Astrocyte of the hippocampus (primary cell): ENCODE measurements at places on chromosomes 3 and 15.

- DNase-seq = no peak
Measured at GRCh38 chr3:53079791-53080555, 34.1 kb upstream of the SFMBT1 start.

GRCh38 chr3:164879201-164879600 is 199.1 kb downstream of the SI start:
- DNase-seq = no peak

- no peak for DNase-seq
Measured at GRCh38 chr15:63492541-63493077, 11.8 kb upstream of the USP3 start.

- no peak for DNase-seq
Measured at GRCh38 chr15:90921887-90922286, 10.5 kb downstream of the HDDC3 start.

GRCh38 chr3:141147657-141148056 is 84.0 kb upstream of the PXYLP1 start:
- no peak for DNase-seq

DNA sequence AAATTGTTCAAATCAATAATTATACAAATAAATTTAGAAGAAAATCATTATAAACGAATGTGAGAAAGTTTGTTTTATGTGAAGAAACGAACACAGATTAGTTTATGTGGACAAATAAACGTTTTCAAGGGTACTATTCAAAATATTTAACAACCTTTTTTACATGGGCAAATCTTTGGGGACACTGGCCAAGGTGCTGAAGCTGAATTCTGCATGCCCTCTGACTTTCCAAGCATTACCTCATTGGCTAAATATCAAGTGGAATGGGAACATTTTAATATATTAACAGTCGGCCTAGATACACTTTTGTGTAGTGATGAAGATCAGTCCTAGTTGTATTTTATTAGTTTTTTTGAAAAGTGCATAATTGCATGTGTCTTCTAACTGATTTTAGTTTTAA is 636.4 kb upstream of the DPPA4 start:
- DNase-seq = peak; percentile 46

DNA sequence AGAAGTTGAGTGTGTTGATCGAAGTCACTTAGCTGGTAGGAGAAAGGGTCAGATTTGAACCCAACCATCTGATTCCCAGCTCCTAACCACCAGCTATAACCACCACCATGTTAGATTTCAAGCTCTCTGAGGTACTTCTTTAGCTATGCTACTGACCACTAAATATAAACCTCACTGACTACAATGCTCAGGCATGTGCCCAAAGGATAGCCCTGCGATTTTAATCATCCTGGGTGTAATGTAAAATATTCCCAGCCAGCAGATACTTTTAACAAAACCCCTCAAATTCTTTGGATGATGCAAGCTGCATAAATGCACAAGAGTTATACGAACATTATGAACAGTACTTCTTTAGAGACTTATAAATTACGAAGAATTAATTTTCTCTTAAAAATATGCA is 115.2 kb upstream of the TSC22D2 start:
- DNase-seq = peak; percentile 67

DNA sequence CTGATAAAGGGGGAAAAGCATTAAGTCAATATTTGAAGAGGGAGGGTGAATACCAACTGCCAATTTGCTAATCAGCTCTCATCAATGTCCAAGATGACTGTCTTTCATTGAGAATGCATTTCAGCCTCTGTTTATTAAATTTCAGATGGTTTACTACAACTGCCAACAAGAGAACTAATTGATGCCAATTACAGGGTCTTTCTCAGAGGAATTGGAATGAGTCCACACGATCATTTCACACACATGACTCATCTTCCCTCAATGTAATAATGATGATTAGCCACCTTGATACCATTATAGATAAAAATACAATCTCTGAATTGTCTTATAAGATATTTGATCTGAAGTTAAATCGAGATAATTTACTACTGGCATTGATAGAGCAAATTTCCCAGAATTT is 1274.4 kb downstream of the ROBO2 start:
- peak; percentile 11 for DNase-seq

GRCh38 chr15:97976766-97977503 is 16.4 kb downstream of the ARRDC4 start:
- no peak for DNase-seq

DNA sequence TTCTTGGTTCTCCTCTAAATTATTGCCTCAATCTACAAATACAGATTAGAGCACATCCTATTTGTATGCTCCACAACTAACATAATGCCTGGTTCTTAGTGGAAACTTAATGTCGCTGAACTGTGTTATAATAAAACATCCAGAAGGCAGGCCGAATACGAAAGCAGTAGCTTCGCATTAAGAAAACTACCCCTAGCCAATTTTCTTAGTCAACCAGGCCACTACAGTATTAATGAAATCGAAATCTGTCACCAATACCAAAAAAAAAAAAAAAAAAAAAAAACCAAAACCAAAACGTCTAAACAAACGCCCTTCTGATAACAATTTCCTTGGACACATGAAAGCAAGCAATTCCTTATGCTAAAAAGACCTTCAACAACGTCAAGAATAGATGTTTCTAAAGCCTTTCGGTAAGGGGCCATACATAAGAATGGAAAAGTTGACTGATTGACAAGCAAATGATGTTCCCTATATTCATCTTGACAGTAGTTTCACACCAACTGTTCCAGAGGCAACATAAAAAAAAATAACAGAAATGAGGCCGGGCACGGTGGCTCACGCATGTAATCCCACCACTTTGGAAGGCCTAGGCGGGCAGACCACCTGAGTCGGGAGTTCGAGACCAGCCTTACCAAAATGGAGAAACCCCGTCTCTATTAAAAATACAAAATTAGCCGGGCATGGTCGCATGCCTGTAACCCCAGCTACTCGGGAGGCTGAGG is 1.3 kb downstream of the DENND6A start:
- DNase-seq = no peak

GRCh38 chr15:39124553-39125171 is 456.2 kb upstream of the THBS1 start:
- DNase-seq = no peak

- peak; percentile 46 for DNase-seq
Measured at GRCh38 chr3:170410428-170411029, 8.1 kb upstream of the CLDN11 start.

GRCh38 chr3:143170676-143171075 is 51.1 kb downstream of the CHST2 start:
- peak; percentile 13 for DNase-seq

GRCh38 chr3:133561679-133562078 is 11.8 kb upstream of the CDV3 start:
- no peak for DNase-seq

DNA sequence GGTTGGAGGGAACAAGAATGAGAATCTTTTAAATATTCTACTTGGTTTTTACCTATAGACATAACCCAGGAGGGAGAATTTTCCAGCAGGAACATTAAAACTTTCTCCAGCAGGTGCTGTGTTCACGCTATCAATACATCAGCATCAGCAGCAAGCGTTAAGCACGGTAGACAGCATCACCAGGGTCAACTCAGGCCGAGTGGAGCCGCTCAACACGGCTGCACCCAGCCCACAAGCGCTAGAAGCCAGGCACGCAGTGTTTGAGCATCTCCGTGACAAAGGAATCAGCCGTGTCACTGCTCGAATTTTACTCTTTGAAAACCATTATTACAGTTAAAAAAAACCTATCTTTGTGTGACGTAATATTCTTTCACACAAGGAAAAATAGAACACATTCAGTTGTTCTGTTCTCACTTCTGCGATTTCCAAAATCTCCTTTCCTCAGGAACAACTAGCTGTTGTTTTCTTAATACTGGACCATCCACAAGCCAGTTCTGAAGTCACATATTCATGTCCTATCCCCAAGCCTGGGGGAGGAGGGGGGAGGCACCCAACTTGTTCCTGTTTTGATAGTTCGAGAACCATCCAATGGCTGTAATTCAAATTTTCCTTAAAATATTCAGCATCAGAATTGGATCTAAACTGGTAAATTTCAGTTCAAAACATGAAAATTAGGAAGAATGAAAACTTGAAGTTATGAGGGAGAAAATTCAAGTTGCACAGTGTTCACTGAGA is 77.9 kb downstream of the ADAMTS17 start:
- no peak for DNase-seq

- DNase-seq = no peak
Measured at GRCh38 chr15:92109191-92109873, 255.8 kb downstream of the SLCO3A1 start.

DNA sequence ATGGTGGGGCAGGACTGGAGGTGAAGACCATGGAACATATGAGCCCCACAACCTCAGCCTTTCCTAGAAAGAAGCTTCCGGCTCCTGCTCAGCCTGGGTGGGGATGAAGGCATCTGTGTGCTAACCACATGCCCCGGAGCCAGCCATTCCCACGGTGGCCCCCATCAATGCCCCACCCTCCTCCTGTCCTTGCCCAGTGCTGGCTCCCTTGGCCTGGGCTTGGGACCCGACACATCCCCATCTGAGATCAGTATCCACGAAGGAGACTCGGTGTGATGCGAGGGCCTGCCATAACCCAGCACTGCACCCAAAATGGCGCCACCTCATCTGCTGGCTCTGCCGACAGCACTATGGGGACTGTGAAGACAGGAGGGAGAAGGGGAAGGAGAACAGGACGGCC is 16.5 kb upstream of the PLXND1 start:
- no peak for DNase-seq

- DNase-seq = peak; percentile 68
Measured at GRCh38 chr3:188584162-188584529, 430.2 kb downstream of the LPP start.

DNA sequence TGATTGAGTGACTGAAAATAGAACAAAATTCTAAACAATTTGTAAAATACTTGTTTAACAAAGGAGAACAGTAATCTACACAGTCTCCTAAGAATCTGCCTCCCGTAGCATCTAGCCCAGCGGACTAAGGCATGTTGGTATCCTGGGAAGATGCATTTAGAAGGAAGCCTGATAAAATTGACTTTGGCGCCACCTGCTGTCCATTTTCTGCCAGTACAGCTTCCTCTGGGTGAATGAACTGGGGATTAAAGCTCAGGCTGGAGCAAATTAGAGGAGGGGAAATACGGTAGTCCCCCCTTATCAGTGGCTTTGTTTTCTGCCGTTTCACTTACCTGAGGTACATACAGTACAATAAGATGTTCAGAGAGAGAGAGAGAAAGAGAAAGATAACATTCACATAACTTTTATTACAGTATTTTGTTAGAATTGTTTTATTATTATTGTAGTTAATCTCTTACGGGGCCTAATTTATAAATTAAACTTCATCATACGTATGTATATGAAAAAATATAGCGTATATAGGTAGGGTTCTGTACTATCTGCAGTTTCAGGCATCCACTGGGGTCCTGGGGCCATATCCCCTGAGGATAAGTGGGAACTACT is 191.6 kb downstream of the GAP43 start:
- peak; percentile 89 for DNase-seq

- no peak for DNase-seq
Measured at GRCh38 chr3:117688583-117688982, 979.0 kb downstream of the TUSC7 start.

DNA sequence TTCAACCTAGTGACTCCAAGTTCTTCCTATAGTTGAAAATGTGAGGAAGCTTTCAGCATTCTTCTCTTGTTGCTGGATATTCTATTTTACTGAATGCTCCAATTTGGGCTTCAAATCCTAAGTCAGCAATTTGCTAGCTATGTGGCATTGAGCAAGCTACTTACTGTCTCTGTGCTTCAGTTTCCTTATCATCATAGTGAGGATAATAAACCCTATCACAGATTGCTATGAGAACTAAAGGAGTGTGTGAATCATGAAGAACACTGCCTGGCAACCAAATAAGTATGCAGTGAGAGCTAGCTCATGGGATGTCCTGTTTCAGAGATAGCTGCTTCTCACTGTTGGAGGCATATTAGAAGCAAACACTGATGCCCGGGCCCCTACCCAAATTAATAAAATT is 163.8 kb upstream of the CDIN1 start:
- DNase-seq = no peak

GRCh38 chr3:127714866-127715265 is 42.1 kb downstream of the ABTB1 start:
- no peak for DNase-seq

DNA sequence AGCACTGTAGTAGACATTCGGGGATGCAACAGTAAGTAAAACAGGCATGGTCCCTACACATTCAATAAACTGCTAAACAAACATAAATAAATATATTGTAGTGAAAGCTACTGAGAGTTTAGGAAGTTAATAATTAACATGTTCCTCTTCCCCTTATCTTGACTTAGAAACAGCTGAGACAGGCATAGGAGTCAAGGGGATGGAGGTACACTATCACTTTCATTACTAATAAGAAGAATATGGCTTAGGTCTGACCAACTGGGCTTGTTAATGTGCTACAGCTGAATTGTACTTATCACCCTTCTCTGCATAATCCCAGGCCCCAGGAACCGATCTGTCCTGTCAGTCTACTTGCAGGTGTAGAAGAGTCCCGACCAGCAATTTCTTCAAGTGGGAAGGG is 116.3 kb upstream of the DAZL start:
- DNase-seq = no peak

DNA sequence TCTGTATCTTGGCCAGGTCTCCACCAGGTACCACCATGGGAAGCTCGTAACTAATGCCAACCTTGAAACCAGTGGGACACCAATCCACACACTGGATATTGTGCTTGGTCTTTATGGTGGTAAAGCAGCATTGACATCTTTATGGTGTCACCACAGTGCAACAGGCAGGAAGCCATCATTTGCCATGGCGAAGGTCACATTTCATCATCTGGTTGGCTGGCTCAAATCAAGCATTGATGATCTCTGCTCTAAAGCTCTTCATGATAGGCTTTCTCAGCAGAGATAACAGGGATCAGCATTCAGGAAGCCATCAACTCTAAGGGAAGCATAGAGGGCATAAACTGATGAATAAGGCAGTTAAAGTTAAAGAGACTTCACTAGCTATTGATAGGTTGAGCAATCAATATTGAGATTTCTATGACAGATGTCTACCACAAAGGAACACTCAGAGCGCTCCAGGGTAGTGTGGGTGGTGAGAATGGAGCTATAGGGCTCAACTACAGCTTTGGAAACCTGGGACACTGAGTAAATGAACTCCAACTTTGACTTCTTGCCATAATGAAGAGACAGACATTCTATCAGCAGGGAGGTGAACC is 54.1 kb upstream of the ACTC1 start:
- no peak for DNase-seq

DNA sequence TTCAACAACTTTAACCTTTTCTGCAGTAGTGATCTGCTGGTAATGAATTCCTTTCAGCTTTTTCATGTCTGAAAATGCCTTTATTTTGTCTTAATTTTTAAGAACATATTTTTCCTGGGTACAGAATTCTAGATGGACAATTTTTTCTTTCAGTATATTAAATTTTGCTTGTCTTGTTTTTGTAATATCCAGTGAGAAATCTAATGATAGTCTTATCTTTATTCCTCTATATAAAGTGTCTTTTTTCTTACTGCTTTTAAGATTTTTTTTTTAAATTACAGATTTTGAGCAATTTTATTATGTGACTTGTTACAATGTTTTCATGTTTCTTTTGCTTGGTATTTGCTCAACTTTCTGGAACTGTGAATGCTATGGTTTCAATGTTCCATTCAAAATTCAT is 38.1 kb downstream of the TCF12 start:
- no peak for DNase-seq

GRCh38 chr3:31561891-31562290 is 29.2 kb downstream of the STT3B start:
- no peak for DNase-seq
